ENCODE measurements at places on chromosomes 3 and 15.

DNA sequence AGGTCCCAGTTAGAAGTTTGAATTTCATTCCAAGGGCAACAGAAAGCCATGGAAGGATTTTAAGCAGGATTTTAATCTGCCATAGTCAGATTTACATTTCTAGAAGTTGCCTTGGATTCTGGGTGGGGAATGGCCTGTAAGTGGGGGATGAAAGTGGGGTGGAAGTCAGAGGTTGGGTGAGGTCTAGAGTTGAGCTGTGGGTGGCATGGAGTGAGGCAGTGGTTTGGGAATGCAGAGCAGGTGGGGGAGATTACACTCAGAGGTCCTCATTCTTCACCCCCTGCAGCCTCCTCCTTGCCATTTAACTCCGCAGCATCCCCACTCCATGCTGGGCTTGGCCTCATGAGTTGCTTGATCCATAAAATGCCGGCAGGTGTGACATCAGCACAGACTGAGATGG is 32.0 kb upstream of the CCDC174 start:
- DNase-seq = no peak

DNA sequence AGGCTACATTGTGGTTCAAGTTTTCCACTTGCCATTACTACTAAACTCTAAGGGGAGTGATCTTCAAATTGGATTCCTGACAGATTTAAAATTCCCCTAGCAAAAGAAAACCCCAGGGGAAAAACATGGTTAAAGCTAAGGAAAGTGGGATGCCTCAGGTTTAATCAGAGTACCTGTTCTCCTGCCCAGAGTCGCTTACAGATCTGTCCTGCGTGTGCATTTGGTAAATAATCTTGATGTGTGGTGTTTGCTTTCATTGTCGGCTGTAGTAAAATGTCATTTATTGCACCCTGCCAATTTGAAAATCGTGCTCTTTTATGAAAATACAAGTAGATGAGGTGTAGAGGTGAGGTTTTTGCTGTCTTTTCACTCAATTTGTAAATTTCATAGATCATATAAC is 323.4 kb downstream of the PTPRG start:
- no peak for DNase-seq

GRCh38 chr15:35506272-35506870 is 39.6 kb downstream of the DPH6 start:
- DNase-seq = no peak

GRCh38 chr3:54841471-54841870 is 86.4 kb downstream of the LRTM1 start:
- no peak for DNase-seq

DNA sequence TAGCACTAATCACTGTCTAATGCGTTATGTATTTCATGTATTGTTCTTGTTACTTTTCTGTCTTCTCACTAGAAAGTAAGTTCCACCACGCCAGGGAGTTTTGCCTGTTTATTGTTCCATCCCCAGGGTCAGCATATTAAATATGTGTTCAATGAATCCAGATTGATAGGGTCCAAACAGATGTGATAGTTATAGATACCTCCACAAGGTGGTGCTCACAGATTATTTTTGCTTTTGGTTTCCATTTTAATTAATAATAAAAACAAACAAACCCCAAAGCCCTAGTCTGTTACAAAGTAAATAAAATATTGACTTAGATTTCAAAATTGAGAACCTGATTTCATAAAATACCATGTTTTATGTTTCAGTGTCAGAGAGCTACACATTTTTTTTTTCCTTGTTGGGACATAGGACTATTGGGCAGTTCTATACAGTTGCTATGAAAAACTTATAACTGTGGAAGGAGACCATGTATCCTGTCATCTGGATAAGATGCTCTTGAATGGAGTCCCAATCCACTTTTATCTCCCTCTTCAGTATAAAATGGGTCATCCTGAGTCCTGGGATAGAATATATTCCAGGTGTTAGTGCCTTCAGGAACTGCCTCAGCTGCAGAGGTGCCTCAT is 12.4 kb downstream of the OTOL1 start:
- no peak for DNase-seq

DNA sequence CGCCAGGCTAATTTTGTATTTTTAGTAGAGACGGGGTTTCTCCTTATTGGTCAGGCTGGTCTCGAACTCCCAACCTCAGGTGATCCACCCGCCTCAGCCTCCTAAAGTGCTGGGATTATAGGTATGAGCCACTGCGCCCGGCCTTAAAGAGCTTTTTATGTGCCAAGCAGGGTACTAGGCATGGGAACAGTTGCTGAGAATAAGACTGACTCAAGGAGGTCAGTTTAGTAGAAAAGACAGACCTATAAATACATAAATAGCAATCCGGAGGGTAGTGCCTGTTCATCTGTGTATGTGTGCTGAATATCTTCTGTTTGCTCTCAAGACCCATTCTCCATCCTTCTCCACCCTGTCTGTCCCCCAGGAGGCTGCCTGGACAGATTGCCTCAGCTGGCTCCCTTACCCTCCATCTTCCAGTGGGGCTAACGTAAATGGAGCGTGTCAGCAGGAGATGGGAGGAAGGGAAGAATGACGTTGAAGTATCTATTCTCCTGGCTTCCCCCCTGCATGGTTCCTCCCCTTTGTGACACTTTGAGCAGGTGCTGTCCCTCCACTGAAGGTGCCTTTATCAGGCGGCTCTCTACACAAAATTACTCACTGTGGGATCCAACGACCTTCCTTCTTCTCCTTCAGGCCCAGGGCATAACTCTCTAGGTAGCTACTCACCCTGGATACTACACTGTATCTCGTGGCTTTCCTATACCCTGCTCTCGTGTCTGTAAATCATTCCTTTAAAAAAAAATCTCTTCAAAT is 31.1 kb downstream of the FBXO40 start:
- no peak for DNase-seq

GRCh38 chr15:25596644-25597562 is 158.1 kb upstream of the UBE3A start:
- no peak for DNase-seq

GRCh38 chr3:190048932-190049441 is 71.7 kb downstream of the P3H2 start:
- no peak for DNase-seq

DNA sequence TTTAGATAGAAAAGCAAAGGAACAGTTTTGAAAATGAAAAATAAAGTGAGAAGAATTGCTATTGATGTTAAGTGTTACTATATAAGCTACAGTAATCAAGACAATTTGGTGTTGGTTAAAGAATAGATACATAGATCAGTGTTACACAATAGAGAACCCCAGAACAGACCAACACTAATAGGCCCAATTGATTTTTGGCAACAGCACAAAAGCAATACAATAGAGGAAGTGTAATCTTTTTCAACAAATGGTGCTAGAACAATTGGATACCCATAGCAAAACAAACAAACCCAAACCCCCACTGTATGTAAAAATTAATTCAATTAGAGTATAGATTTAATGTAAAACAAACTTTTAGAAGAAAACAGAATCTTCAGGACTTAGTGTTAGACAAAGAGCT is 61.8 kb downstream of the ATP11B start:
- DNase-seq = no peak

DNA sequence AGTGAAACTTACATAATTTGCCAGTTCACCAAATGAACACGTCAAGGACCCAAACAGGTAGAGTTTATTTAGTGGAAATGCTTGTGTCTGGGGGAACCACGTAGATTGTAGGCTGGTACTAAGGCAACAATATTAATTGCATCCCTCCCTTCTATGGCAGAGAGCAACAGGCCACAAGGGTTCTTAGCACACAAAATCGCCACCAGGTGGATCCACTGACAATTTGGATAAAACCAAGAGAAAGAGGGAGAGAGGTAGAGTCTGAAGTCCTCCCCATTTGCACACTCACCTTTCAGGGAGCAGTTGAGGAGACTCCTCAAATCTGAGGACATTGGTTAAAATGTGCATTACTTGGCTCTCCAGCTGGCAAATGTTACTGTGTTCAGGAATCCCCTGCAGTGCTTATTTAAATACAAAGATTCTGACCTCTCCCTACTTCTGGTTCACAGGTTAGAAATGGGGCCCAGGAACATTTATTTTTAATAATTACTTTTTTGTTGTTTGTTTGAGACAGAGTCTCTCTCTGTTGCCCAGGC is 181.0 kb upstream of the FEZF2 start:
- no peak for DNase-seq

- DNase-seq = no peak
Measured at GRCh38 chr3:25396251-25396650, 31.8 kb upstream of the RARB start.

DNA sequence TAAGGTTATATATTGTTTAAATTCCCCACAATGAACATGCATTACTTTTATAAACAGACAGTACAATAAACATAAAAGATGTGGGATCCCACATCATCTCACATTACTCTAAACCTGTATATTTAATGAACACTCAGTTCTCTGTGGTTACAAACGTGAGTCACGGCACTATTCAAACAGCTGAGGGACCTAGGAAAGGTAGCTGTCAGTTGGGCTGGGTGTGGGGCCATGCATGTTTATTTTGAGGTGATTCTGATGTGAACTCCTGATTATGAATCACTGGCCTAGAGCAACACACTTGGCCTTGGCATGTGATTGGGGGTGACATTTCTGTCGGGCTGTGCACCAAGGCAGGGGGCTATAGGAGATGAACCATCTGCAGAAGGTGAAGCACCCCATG is 147.6 kb upstream of the HACD2 start:
- no peak for DNase-seq

- DNase-seq = no peak
Measured at GRCh38 chr3:27939940-27940339, 217.8 kb upstream of the EOMES start.

- DNase-seq = no peak
Measured at GRCh38 chr15:65906396-65906795, 37.1 kb downstream of the RAB11A start.

GRCh38 chr15:58340176-58340575 is 91.6 kb upstream of the LIPC start:
- DNase-seq = no peak

GRCh38 chr3:157493627-157494550 is 9.3 kb downstream of the VEPH1 start:
- DNase-seq = peak; percentile 48

DNA sequence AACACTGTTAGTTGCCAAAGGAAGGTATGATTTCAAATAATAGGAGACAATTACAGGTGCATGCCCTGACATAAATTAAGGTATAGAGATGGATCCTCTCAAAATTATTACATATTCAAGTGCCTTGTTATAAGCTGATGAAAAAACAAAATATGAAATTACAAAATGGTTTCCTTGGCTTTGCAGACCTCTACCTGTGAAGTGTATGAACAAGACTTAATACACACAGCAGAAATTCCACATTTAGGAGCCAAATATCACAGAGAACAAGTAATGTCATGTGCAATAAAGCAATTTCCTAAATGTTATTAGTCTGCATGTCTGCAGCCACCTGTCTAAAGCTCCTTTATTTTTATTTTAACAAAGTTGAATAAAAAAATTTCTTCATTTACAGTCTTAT is 151.5 kb downstream of the ALCAM start:
- DNase-seq = no peak

- peak; percentile 95 for DNase-seq
Measured at GRCh38 chr3:185498503-185499396, at the start of gene TMEM41A. TMEM41A (minus strand) TSS chr3:185499035; CDS start chr3:185498961, 74 bp downstream.

GRCh38 chr3:140568131-140568530 is 109.7 kb upstream of the TRIM42 start:
- no peak for DNase-seq

GRCh38 chr15:54829821-54830220 is 366.9 kb downstream of the RSL24D1 start:
- DNase-seq = no peak

GRCh38 chr15:64205202-64205601 is 42.4 kb upstream of the PPIB start:
- no peak for DNase-seq

GRCh38 chr15:76073554-76073953 is 13.8 kb downstream of the TMEM266 start:
- no peak for DNase-seq

DNA sequence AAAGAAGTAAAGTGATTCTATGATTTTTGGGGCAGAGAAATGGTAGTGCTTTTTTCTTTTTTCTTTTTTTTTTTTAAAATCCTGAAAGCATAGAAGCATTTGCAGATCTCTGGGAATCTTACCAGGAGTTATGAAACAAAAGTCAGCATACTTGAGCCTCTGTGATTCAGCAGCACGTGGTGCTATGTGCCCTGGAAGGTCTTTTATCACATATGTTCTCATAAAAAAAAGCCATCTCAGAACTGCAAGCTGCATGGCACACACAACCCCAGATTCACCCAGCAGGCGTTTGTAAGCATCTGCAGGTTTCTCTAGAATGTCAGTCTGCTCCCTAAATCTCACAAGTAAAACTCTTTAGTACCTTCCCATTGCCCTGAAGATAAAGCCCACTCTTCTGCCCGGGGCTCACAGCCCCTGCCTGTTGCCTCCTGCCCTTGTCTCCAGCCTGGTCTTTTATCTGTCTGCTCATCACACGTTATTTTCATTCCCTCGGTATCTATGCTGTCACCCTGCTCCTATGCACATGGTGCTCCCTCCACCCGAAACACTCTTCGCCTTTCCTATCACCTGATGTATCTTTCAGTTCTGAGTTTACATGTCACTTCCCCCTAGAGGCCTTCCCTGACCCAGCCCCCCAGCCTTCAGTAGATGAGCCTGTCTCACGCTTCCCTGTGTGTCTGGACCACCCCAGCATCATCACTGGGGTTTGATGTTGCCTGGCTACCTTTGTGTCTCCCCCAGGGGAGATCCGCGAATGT is 72.4 kb downstream of the CHDH start:
- peak; percentile 35 for DNase-seq

DNA sequence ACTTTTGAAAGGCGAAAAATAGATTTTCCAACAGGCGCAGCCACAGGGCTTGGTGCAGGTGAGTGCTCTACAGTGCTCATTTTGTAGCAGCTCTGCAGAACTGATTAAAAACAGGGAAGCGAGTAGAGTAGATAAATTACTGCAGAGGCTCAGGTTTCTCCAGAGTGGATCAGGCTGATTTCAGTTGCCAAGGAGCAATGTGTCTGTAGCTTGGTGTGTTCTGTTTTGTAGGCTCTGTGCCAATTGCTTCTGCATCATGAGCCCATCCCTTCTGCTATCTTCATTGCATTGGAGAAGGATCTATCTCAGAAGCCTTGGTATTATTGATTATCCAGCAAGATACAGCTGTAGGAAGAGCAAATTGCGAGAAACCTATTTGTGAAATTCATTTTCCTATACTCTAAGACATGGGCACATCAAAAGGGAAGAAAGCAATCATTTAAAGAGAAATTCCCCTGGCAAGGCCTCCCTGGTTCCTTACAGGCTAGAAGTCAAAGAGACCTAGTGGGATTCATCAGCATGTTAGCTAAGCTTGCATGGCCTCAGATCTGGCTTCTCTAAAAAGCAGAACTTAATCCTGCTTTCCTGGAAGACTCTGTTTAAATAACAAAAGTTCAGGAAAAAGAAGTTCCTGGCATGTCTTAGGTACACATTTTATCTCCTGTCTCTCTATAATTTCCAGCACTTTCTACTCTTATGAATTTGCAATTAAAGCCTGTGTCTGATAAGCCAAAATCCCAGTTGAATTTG is 432.4 kb upstream of the ATP10A start:
- no peak for DNase-seq

GRCh38 chr3:74048699-74049098 is 424.0 kb upstream of the PDZRN3 start:
- no peak for DNase-seq
